ENCODE measurements at places on chromosomes 4 and X.

DNA sequence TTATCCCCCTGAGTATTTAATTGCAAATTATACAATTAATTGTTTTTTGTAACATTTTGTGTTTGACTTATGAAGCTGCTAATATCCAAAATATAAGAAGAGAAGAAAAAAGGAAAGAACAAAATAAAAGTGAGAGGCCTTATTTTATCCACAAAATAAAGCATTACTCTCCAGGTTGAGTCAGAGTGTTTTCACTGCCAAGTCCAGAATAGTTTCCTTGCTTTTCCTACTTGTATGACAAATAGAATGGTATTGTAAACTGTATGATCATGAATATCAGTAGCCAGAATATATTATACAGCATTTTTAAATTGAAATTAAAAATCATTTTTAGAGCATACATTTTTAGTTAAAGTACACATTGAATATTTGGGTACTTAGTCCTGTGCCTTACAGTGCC lies 237.8 kb downstream of the NDST4 start:
- no peak for DNase-seq

DNA sequence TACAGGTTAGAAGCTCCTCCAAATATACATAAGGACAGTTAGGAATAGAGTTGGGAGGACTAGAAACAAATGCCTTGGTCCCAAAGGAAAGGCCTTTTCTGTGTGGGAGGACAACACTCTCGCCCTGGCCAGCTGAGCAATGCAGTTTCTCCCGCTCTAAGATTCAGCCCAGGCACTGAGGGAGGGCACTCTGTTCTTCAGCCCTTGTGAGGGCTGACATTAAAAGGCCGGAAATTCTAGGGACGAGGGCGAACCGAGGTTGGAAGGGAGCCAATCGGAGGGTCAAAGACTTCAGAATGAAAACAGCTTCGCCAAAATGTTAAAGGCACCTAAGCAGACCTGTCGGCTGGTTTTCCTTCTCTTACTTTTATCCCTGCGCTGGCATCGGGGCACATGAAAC lies 2.9 kb upstream of the PTCHD1 start:
- DNase-seq: no peak

DNA sequence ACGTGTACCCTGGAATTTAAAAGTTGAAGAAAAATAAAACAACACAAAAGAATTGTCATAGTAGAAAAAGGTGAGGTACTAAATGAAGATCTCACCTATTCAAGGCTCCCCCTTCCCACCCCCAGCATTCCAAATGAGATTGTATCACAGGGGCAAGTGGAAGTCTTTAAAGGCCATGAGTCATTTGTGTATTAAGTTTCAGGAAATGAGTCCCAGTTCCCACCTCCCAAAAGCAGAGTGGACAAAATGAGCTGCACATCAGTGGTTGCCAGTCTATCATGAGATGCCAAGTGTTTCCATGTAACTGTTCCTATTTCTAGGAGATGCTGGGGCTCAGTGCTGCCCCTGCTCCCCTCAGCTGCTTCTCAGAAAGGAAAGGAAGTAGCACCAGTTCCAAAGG lies 20.1 kb downstream of the ARHGEF9 start:
- DNase-seq: no peak

DNA sequence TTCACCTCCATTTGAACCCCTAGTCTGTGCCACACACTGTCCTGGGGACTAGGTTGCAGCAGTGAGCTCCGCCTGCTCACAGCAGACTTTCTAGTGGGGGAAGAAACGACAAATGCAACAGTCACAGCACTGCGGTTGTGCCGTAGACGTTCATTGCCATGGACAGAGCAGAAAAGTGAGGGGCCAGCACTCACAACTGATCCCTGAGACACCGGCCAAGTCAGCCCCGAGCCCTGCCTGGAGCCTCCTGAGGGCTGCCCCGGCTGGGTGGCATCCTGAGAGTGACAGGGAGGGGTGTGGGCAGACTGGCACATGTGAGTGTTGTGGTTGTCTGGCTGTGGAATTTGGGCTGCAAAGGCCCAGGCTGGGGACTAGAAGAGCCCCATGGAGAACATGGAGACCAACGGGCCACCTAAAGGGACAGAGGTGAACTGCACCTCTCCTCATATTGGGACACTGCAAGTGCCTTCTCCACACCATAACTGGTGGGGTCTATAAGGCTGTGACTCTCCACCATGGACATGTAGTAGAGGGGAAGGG lies 4.6 kb downstream of the DUSP9 start:
- DNase-seq: no peak

DNA sequence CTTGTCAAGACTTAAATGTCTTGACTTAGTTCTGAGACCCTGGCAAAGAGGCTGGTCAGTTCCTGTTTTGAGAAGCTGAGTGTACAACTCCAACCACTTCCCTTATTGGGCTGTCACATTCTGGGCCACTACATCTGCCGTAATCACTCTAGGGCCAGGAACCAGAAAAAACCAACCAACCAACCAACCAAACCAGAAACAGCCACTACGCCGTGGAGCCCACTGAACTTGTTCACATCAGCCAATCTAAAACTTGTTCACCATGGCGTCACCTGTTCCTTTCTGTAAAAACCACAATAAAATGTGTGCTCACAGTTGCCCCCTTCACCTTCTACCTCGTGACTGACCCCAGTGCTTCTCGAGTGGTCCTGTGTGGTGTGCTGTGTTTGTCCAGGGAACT lies 107.3 kb downstream of the JADE1 start:
- DNase-seq: no peak

- no peak for DNase-seq
Measured at GRCh38 chr4:121228848-121229247, 64.7 kb upstream of the TNIP3 start.

DNA sequence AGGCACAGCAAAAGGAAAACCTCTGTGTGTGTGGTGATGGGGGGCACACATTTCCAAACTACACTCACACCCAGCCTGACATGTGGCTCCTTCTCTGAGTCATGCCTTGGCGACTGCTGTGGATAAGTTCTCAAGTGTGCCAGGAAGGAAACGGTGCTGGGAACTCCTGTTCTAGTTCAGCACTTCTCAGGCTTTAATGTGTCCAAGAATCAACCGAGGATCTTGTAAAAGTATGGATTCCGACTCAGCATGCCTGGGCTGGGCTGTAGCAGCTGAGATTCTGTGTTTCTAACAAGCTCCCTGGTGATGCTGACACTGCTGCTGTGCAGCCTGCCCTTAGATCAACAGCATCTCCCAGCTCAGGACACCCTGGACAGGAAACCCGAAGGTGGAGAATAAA lies 20.2 kb downstream of the CLNK start:
- DNase-seq: no peak

DNA sequence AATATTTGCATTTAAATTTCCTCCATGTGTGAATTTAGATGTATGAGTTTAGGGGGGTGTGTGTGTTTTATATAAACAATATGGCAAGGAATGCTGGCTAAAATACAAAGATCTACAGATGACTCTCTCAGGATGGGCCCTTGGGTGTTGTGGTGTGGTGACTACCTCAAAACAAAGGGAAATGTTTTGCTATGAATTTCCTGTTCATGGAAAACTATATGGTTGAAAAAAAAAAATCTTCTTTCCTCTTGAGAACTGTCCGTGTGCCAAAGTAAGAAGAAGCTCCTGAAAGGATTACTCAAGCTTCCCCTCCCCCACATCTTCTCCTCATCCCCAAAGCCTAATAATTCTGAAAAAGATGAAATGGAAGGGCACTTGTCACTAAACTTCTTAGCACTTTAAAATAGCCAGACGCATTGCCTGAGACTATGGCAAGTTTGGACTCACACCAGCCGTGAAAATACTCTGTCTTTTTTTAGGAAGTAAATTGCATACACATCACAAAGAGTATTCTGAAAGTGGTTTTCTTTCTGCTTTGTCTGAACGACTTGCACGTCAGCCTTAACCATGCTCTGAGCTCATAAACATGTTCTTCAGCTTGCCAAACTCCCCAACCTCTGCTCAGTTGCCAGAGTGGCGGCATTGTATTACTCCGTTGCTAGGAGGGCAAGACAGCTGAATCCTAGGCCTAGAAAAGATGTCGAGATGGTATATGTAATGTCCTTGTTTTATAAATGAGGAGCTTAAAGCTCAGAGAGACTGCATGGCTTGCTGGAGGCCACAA lies 250.4 kb upstream of the JADE1 start:
- no peak for DNase-seq

DNA sequence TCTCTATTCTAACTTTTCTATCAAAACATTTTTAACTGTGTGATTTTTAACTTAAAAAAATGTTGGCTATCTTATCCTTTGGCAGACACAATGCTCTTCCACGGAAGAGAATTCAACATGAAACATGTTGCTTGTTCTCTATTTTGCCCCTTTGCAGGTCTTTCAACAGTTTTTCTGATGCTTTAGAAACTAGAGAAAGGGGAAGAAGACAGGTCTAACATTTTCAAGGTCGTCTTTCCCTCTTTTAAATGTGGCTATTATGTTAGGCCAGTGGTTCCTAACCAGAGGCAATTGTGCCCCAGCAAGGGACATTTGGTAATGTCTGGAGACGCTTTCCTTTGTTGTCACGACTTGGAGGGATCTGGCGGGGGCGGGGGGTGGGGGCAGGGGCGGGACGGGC lies 95.0 kb downstream of the SH3KBP1 start:
- no peak for DNase-seq

DNA sequence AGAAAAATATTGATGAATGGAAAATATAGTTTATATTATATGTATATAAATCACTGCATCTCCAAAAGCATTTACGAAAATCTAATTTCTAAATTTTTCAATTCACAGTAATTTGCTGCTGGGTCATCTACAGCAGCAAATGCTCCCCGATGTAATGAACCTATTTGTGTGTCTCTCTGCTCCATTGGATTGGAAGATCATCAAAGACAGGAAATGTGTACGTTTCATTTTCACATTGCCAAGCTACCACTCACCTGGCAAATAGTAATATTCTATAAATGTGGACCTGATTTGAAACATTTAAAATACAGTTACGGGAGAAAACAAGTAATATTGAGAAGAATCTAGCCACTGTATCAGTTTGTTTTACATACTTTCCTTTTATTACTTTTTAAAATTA lies 317.7 kb downstream of the PAPSS1 start:
- no peak for DNase-seq

DNA sequence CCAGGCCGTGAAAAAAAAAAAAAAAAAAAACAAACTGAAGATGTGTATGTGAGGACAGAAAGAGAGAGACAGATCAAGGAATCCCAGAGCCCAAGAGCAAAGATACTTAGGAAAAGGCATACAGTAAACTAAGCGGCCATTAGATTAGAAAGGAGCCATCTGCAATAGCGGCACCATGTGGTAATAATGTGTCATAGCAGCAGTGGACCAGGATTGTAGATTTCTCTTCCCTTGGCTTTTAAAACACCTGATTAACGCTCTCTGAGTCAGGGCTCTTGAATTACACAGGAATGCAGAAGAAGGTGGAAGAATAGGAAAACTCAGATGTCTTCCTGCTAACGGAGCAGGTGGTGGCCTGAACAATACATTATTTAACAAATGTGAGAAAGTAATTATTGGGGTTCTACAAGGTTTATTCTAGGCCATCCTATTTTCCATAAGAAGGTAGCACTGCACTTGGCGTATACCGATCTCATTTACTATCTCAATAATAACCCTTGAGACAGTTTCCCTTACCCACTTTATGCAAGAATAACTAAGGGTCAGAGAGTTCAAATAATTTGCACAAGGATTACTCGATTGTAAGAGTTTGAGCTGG lies 182.7 kb downstream of the KCNIP4 start:
- DNase-seq: peak; percentile 8

GRCh38 chr4:100907465-100908454 lies 389.9 kb upstream of the EMCN start:
- no peak for DNase-seq

DNA sequence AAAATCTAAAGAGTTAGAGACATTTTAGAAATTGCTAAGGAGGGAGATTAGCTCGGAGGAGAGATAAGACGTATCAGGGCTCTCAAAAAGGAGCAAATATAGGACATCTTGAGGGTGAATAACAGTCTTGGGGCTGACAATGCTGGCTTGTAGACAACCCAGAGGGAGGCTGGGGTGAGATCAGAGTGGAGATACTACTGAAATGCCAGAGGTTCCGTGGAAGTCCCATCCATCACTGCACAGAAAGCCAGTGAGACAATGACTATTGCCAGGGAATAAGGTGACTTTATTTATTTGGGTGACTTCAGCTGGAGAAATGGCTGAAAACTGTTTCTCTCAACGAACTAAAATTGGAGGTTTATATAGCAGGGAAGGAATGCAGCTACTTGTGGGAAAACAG lies 838.1 kb upstream of the AGA start:
- DNase-seq: no peak

DNA sequence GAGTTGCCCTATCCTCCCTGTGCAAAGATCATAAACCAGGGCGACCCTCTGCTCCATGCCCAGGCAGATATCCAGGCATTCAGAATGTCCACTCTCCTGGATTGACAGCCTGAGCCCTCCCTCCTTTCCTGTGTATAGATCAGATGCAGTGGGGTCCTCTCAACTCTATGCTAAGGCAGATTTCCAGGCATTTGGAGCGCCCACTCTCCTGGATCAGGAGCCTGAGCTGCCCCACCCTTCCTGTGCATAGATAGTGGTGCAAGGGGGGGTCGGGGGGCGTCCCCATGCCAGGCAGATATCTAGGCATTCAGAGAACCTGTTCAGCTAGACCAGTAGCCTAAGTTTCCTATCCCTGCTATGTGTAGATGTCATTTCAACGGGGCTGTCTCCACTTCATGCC lies 941.1 kb downstream of the PCDH19 start:
- DNase-seq: no peak

DNA sequence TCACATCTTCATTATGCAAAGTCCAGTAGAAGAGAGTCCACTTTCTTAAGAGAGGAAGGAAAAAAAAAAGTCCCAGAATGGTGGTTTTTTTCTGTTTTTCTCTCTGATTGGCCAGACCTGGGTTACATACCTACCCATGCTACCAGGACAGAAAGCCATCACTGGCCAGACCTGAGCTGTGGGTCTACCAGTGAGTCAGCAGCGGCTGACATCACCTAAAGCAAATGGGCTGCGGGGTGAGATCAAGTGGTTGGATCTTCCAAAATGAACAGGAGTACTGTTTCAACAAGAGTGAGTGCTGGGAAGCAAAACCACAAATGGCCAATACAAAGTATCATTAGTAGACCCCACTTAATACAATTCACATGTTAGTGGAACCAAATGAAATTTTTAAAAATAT lies 1.6 kb upstream of the NDST3 start:
- DNase-seq: no peak
